ENCODE measurements at places on chromosomes 3 and 15.
A peak's percentile ranks its signal among the peaks of the same experiment; 100 is the strongest.

GRCh38 chr3:127820826-127821313, 1.4 kb downstream of the MGLL start:
- DNase-seq: peak; percentile 74

DNA sequence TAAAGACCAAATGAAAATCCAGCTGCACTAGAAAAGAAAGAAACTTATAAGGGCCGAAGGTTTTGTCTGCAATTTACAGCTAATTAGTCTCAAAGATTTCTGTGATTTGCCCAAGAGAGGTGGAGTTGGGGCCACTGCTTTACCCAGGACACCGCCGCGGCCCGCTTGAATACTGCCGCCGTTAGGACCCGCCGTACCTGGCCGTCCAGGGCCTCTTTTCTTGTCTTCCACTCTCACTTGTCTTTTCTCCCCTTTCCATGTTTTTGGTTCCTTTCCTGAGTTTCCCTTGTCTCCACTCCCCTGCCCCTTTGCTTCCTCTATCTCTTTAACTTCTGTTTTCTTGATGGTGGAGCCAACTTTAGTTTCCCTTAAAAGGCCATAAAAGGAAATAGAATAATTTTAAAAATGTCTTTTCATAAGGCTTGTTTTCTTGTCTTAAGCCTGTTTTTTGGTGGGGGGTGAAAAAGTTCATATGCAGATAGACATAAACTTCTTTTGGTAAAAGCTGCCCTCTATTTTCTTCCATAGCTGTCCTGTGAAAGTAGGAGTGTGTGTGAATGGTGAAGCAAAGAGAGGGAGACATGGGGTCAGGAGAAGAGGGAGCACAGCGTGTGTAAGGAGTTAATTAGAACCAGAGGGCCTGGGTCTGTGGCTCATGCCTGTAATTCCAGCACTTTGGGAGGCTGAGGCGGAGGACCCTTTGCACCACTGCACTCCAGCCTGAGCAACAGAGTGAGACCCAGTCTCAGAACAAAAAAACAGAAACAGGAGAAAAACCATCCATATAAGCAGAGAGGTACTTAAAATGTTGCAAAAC, 16.0 kb upstream of the CCNL1 start:
- DNase-seq: no peak

- no peak for DNase-seq
Measured at GRCh38 chr3:148615382-148615781, 82.3 kb upstream of the AGTR1 start.

- DNase-seq: no peak
Measured at GRCh38 chr3:4786431-4786830, 192.8 kb upstream of the BHLHE40 start.

- no peak for DNase-seq
Measured at GRCh38 chr3:151011427-151011826, 38.9 kb upstream of the CLRN1 start.

GRCh38 chr3:2920103-2920502, 190.1 kb downstream of the IL5RA start:
- DNase-seq: no peak

- DNase-seq: no peak
Measured at GRCh38 chr3:30122359-30122758, 484.0 kb upstream of the TGFBR2 start.

GRCh38 chr15:88896333-88897033, 1.1 kb upstream of the HAPLN3 start:
- DNase-seq: no peak

- DNase-seq: no peak
Measured at GRCh38 chr15:31391687-31392671, 65.3 kb downstream of the KLF13 start.

GRCh38 chr3:183213415-183214276, 39.4 kb upstream of the B3GNT5 start:
- no peak for DNase-seq

DNA sequence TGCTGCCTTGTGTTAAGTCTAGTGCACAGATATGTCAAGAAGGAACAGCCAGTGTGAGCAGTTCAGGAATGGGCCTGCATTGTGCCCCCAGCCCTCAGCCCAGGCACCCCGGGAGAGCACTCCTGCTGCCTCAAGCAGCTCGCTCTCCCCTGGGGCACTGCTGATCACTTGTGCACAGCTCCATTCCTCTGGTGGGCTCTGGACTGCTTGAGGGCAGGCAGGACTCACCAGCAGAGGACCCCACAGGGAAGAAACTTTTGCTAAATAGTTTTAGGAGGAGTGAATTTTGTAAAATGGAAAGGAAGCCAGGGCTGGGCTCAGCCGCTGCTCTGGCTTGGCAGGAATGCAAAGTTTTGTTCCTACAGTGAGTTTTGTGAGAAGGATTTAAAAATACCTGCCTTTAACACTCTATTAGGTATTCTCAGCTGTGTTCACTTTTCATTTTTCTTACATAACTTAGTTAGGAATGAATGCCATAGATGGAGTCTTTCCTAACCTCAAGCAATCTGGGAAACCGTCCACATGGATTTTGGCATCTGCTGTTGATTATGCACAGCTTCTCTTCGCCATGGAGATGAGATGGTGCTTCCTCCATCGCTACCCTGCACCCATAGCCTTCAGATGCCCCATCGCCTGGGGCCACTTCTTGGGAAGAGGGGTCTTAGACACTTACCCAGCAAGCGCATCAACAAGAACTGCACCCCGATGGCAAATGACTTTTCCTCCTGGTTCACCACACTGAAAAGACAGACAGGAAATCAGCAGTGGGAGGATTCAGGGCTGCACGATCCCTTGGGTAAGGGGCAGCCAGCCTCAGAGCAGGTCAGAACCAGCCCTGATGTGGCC, 42.3 kb upstream of the RAB6B start:
- no peak for DNase-seq

DNA sequence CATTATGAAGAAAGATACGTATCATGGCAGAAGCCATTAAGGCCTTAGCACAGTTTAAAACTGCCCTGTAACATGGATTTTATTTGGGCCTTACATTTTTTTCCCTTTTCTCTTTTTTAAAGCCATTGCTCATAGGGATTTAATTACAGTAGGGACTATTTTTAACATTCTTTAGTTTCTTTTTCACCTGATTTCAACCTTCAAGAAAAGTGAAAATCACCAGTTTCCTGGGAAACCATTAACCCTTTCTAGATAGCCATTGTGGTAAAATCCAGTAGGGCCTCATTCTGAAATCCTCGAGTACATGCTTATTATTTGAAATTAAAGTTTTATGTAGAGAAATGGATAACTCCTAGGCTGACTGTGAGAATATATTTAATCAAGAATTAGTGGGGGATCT, 3.1 kb downstream of the SPRED1 start:
- DNase-seq: no peak

- DNase-seq: no peak
Measured at GRCh38 chr3:150370122-150370602, 37.9 kb upstream of the TSC22D2 start.

GRCh38 chr15:47340571-47340920, 376.8 kb upstream of the SEMA6D start:
- no peak for DNase-seq

DNA sequence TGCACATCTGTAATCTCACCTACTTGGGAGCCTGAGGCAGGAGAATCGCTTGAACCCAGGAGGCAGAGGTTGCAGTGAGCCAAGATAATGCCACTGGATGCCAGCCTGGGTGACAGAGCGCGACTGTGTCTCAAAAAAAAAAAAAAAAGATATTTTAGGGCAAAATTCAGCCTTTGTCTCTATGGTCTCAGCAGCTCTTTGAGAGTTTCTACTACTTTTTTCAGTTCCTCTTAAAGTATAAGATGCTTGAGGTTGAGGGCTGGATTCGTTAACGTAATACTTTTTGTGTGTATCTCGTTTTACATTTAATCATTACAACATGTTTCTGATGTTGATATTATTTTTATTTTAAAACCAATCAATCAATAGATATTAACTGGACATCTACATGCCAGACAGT, 381.2 kb upstream of the TBL1XR1 start:
- DNase-seq: no peak

DNA sequence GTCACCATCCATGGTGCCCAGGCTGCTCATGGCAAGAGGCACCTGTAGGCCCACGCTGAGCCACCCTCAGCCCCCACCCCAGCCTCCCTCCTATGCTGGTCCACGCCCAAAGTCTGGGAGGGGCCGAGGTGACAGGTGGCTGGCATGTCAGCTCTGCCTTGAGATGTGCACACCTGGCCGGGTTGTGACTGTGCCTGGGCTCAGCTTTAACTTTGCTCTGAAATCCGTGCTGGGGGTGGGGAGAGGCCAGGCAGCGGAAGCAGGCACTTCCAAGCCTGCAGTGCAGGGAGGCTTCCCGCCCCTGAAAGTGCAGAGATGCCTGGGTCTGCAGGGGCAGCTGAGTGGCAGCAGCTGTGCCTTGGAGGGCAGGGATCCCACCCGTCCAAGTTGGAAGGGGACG, 1124.8 kb downstream of the SI start:
- no peak for DNase-seq

- no peak for DNase-seq
Measured at GRCh38 chr15:52008359-52008697, 10.7 kb upstream of the MAPK6 start.

GRCh38 chr15:43625106-43625505, 6.5 kb upstream of the STRC start:
- DNase-seq: no peak

- no peak for DNase-seq
Measured at GRCh38 chr3:124887177-124887931, at the start of gene ITGB5. ITGB5 (minus strand) TSS chr3:124887365; CDS start chr3:124887000, 365 bp downstream.

DNA sequence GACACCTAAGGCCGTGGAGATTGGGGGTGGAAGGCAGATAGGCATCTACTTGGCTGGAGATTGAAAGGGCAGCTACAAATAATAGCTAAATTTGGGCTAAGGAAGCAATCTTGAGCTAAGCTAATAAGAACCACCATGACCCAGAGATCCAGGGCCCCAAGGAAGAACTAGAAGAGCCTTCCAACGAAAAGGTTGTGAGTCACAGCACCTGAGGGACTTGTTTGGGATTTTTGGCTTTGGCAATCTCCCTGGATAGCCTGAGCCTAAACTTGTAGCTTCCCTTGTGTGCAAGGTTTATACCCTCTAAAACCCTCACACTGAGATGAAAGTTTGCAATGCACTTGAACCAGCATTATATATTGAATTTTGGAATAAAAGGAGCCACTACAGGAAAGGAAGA, 364.0 kb upstream of the IL12A start:
- DNase-seq: no peak

DNA sequence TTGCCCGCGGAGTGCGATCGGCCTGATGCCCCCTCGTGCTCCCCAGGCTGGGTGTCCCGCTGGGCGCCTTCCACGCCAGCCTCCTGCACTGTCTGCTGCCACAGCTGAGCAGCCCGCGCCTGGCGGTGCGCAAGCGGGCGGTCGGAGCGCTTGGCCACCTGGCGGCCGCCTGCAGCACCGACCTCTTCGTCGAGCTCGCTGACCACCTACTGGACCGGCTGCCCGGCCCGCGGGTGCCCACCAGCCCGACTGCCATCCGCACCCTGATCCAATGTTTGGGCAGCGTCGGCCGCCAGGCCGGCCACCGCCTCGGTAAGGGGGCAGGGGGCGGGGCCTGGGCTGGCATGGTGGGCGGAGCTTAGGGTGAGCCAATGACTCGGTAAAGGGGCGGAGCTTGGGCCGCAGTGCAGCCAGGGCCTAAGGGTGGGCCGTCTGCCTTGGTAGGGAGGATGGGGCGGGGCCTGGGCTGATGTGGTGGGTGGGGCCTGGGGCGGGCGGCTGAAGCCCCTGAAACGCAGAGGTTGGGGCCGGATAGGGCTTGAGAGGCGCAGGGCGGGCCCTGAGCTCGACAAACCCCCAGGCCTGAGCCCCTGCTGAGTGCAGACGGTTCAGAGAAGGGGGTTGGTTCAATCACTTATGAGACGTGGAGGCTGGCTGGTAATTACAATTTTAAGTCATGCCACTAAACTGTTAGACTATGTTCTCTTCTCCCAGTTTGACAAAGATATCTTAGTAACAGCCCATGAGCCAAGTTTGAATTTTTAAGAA, 13.7 kb downstream of the CAND2 start:
- DNase-seq: peak; percentile 88

GRCh38 chr3:17972476-17972875, 230.0 kb upstream of the TBC1D5 start:
- DNase-seq: no peak

DNA sequence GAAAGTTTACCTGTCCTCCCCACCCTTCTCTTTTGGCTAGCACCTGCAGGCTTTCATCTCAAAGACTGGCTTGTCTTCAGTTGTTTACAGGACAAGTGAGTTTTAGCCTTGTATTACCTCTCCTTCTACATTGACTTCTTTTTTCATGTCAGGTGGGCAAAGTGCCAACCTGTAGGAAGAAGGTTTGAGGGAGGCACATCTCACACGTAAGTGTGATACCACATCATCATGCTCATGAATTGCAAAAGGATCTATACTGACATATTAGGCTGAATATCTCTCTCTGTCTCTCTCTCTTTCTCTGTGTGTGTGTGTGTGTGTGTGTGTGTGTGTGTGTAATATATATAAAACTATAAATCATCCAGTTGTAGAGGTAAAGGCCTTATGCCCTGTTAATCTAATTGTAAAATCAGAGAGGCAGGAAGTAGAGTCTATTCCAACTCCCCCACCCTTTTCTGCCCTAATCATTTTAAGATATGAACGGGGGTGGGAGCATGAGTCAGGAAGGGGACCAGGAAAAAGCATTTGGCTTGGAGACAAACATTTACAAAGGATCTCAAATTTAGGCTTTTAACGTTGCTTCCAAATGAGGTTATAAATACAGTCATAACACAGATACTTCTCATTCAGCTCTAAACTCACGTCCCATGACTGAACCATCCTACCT, 107.0 kb upstream of the PFN2 start:
- DNase-seq: no peak

- no peak for DNase-seq
Measured at GRCh38 chr3:189188466-189188865, 16.7 kb downstream of the TPRG1 start.

- no peak for DNase-seq
Measured at GRCh38 chr3:30353711-30354467, 252.5 kb upstream of the TGFBR2 start.

DNA sequence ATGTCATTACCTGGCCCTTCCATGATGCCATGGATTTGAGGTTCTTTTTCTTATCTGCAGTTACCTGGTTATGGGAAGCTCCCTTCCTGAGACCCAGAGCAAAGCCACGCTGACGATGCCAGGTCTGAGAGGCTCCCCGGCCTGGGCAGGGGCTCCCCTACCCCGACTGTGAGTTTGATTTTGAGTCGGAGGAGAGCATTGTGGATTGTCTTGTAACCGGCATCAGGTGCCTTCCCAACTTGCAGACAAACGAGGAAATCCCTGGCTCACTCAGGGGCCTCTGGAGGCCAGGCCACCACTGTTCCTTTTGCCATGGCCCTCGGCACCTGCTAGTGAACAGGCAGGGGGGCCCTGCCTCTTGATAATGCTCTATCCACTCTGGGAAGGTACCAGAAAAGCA, 151.4 kb downstream of the ATP10A start:
- DNase-seq: no peak

- no peak for DNase-seq
Measured at GRCh38 chr3:18666655-18667054, 241.5 kb upstream of the SATB1 start.

- DNase-seq: no peak
Measured at GRCh38 chr3:153463895-153464294, 301.9 kb downstream of the RAP2B start.

DNA sequence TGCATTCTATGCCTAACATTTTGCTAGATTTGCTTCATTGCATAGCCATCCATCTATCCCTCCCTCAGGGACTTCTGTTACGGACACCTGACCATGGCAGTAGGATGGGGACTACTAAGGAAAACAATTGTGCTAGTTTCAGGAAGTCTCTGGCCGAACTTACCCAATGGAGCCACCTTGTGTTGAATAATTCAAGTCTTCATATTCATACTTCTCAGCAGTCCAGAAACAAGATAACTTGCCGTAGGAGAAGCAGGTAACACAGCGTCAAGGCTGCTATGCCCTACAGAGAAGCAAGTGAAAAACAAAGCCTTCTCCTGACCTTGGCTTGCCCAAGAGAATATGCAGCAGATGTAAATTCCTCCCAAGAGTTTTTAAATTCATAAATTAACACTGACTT, 685.3 kb downstream of the GRM7 start:
- no peak for DNase-seq
